ENCODE measurements at places on chromosomes 7 and 10.

- no peak for DNase-seq
Measured at GRCh38 chr7:130939321-130940095, 205.5 kb upstream of the KLF14 start.

GRCh38 chr10:62733654-62734293 is 70.7 kb upstream of the ADO start:
- DNase-seq, result no peak

- no peak for DNase-seq
Measured at GRCh38 chr10:69846293-69846921, 44.7 kb downstream of the COL13A1 start.

- DNase-seq, result no peak
Measured at GRCh38 chr10:14086596-14086995, 244.1 kb downstream of the FRMD4A start.

- DNase-seq, result no peak
Measured at GRCh38 chr7:2472739-2473138, 3.5 kb downstream of the GRIFIN start.

- DNase-seq, result no peak
Measured at GRCh38 chr10:116833986-116834985, 15.0 kb upstream of the ENO4 start.

DNA sequence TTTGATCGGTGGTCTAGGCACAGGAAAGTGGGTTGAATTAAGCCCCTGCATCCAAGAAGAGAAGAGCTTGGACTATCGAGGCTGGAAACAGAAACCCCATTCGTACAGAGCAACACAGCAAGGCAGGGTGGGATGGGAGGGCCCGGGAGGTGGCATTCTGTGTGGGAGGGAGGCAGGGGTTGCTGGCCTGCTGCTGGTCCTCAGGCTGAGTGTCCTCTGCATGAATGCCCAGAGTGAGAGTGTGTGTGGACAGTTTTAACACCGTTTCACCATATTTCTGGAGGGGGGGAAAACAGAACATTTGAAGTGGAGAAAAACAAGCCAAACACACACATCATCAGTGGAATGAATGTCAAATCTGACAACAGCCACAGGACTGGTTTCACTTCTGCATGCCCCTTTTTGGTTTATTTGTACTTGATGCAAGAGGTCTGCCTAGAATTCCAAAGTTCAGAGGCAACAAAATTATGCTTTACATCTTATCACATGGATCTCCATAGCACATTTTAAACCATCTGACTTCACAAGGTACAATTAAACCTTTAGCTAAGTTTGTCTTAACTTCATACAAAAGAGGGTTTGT is 11.1 kb upstream of the ENO4 start:
- no peak for DNase-seq

- DNase-seq, result no peak
Measured at GRCh38 chr7:120227255-120227654, 45.7 kb upstream of the KCND2 start.

DNA sequence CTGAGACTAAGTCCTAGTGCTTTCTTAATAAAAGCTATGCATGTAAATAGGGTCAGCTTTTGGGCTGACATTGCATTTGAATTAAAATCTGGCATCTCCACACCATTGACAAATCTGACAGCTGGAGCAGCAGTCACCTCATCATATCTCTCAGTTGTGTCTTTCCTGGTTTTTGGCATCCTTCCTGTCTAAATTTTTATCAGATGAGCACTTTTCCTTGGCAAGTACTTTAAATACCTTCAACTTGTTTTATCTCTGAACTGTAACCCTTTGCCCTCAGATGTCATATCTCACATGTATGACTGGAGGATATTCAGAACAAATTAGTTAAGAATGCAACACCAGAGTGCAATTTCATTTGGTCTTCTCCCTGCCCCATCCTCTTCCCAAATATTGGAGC is 1066.2 kb downstream of the LRMDA start:
- no peak for DNase-seq

GRCh38 chr7:32916006-32916405 is 24.4 kb upstream of the KBTBD2 start:
- DNase-seq, result no peak

DNA sequence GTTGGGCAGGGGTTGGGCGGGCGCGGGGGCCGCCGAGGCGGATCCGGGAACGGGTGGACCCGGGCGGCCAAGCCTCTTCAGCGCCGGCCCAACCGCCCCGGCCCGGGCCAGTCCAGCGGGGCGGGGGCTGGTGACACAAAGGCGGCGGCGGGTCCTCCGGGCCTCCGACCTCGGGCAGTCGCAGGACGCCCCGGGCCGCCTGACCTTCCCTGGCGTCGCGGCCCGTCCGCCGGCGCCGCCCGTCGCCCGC is 54.2 kb downstream of the METTL2B start:
- DNase-seq, result no peak

Measured in foreskin melanocyte (primary cell).